NCI-H748 treated with DMSO at 0.1 percent for 48 hours (cell line): ENCODE measurements at places on chromosomes 12 and 14.
A peak's percentile ranks its signal among the peaks of the same experiment; 100 is the strongest.

DNA sequence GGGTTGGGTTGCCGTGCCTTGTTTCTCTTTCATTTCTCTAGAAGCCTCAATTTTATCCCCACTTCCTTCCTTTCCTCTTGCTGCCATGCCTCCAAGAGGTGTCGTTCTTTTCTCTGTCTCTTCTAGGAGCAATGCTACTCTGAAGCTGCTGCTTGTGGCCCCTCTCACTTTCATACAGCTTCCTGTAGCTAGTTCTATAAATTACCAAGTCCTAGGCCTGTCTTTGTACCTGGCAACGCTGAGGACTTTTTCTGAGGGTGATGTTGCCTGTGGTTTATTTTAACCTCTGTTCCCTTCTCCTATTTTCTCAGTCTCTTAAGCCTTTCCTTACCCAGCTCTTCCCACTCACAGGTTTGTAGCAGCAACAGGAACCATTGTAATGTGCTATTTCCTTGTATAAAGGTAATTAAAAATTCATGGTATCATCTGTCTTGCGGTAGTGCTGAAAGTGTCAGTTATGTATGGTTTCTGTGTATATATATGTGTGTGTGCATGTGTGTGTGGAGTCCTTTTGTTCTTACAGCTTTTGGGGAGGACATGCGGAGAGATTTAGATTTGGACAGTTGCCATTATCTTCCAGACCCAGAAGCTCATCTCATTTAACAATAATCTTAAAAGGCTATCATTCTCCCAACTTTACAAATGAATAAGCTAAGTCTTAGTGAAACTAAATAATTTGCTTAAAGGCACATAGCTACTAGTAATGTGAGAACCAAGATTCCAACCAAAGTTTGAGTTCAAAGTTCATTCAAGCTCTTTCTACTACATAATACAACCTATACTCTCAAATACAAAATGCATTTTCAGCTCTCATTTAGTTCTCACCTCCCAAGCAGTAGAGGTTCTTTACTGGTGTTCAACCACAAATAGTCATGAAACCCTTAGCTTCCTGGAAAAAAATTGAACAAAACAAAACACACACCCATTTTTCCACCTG, 43.8 kb downstream of the DDHD1 start:
- DNase-seq, result no peak

DNA sequence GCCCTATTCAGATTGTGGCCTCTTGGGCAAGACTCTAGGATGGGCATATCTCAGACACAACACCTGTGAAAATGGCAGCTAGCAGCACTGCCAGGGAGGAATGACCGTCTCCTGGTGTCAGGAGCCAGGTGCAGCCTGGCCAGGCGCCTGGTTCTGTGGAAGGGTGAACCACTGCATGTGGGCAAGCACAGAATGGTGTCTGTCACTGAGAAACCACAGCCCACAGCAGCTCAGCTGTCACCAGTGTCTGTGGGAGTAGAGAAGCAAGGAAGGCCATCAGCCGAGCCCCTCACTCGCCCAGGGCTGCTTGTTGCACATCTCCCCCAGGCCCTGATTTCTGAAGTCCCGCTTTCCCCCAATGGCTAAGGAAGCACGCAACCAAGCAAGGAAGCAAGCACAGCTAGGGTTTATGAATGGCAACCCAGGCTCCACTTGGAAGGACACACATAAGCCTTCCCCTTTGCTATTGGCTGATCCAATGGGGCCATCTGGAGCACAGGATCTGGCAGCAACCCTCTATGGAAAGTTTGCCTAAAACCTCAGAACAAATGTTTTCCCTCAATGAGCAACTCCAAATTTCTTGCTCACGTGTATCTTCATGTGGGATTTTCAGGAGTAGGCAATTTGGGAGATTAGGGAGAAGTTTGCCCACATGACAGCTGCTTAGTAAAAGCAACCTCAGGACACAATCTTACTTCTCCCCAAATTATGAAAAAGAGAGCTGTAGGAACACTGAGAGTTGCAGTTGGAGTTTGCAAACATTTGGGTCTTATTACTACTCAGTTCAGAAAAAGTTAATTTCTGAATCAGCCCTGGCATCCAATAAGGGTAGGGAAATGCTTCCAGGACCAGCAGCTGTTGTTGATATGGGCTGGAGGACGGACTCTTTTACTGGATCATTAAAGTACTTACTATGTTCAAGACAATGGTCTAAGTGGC, 44.7 kb downstream of the GPHB5 start:
- DNase-seq, result no peak

DNA sequence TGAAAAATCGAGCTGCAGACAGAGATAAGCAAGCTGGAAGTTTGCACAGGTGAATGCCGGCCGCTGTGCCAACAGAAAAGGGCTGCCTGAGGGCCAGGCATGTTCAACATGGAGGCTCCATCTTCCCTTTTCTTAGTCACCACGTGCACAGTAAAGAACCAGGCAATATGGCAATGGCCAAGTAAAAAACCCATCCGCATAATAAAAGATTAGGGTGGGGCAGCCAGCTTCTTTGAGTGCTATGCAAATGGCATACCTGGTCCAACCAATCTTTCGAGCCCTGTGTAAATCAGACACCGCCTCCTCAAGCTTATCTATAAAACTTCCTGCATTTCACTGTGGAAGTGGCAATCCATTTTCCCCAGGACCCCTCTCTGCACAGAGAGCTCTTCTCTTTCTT, 16.7 kb downstream of the PNP start:
- no peak for DNase-seq

GRCh38 chr14:57383125-57383745, 7.2 kb upstream of the NAA30 start:
- no peak for DNase-seq

GRCh38 chr14:23183479-23183878, at the start of gene SLC7A8:
Gene SLC7A8 (minus strand): TSS chr14:23183660. CDS start chr14:23182914, 746 bp downstream.
- peak; percentile 46 for DNase-seq

DNA sequence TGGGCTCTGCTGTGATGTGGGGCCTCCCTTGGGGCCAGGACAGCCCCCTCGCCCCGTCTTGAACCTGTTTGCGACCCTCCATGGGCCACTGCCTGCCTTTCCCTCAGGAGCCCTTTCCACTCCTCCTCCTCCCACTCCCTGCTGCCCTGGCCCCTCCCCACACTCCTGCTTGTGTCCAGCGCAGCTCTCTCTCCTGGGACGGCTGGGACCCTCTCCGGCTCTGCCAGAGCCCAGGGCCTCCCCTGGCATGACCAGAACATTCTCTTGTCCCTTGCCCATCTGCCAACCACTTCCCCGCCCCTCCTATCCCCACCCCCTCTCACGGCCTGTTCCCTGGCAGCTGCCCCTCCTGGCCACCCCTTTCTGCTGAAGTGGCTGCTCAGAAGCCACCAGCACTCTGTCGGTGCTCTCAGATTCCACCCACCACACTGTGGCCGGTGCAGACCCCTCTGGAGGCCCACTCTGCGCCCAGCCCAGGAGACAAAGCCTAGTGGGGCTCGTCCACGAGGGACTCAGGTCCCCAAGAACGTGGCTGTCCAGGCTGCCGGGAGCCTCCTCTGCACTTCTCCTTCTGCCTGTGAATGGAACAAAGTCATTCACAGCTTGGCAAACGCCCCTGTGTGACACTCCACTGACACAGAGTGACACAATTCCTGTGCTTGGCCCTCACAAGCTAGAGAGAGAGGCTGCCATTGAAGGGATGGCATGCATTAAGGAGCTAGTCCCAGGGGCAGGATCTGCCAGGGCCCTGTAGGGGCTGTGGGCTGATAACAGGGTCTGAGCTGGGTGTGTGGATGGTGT, 1.4 kb downstream of the ASPG start:
- DNase-seq, result no peak

- DNase-seq, result no peak
Observed at GRCh38 chr14:85865701-85866100, 335.8 kb downstream of the FLRT2 start.

- no peak for DNase-seq
Observed at GRCh38 chr12:66239295-66239694, 50.3 kb downstream of the IRAK3 start.

- DNase-seq, result no peak
Observed at GRCh38 chr12:93626160-93626559, 51.0 kb upstream of the CRADD start.

- DNase-seq, result no peak
Observed at GRCh38 chr12:93832131-93832530, 155.0 kb downstream of the CRADD start.
